Thoracic aorta endothelial cell (primary cell): ENCODE measurements at places on chromosomes 5 and 9. TPM values are rescaled to one million over a fixed set of nuclear protein-coding genes. Genes with fewer than 3 reads are reported as not detected.

Gene LEAP2
- 0.50 and 0.53 TPM in 2 replicates for total RNA-seq

Gene LCN15
- not detected in 2 replicates for total RNA-seq

Gene SHC3
- 1.7 and 9.4 TPM in 2 replicates for total RNA-seq

Gene NCS1
- total RNA-seq: 33.1 and 50.7 TPM in 2 replicates

Gene GABRA1
- not detected in 2 replicates for total RNA-seq

Gene CCIN
- 0.36 and 0.40 TPM in 2 replicates for total RNA-seq

Gene AFAP1L1
- total RNA-seq: 102 and 142 TPM in 2 replicates
